ENCODE measurements at places on chromosomes 6 and 20. TPM values are rescaled to one million over a fixed set of nuclear protein-coding genes. Genes with fewer than 3 reads are reported as not detected.

GRCh38 chr20:52130406-52130805 is 61.2 kb downstream of the ZFP64 start:
- no peak for DNase-seq
- H3K4me1 ChIP-seq, result no peaks in the 10 kb centered on the region
- H3K4me3 ChIP-seq, result no peak overlapping the region
- H3K27me3 ChIP-seq, result no peaks in the 10 kb centered on the region
- H3K36me3 ChIP-seq, result no peaks in the 10 kb centered on the region
- no peak overlapping the region for H3K27ac ChIP-seq

HSPA1L gene
- total RNA-seq, result 1.0 TPM

- H3K27me3 ChIP-seq, result no peaks in the 10 kb centered on the region
- no peaks in the 10 kb centered on the region for H3K36me3 ChIP-seq
- H3K4me1 ChIP-seq, result no peaks in the 10 kb centered on the region
- no peak for DNase-seq
- H3K27ac ChIP-seq, result no peak overlapping the region
These were observed 293.7 kb upstream of the RIMS1 start for GRCh38 chr6:71592643-71593042.

- H3K27ac ChIP-seq, result no peak overlapping the region
- DNase-seq, result no peak
- no peaks in the 10 kb centered on the region for H3K4me1 ChIP-seq
- no peaks in the 10 kb centered on the region for H3K36me3 ChIP-seq
These were observed 34.4 kb downstream of the ADGRG6 start for GRCh38 chr6:142336183-142336582.

DNA sequence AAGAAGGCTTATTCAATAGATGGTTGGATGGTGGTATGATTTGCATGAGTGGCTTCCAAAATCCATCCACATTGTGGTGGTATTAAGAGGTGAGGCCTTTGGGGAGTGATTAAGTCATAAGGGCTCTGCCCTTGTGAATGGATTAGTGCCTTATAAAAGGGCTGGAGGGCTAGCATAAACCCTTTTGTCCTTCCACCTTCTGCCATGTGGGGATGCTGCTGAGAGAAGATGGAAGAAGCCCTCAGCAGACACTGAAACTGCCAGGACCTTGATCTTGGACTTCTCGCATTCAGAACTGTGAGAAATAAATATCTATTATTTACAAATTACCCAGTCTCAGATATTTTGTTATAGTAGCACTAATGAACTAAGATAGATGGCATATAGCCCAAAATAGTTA is 27.8 kb upstream of the SRPK1 start:
- peaks cover 6% of the 10 kb centered on the region for H3K27me3 ChIP-seq
- no peaks in the 10 kb centered on the region for H3K36me3 ChIP-seq
- peaks cover 2% of the 10 kb centered on the region for H3K4me1 ChIP-seq
- DNase-seq, result no peak
- no peak overlapping the region for H3K27ac ChIP-seq

- no peak for DNase-seq
- H3K4me1 ChIP-seq, result 0 out of 3 replicates have a peak, but pooled peaks cover 3% of the 10 kb centered on the region
- H3K27me3 ChIP-seq, result peaks cover 25% of the 10 kb centered on the region
These were observed 618 bp upstream of the SLC16A10 start for GRCh38 chr6:111086685-111087084.

GRCh38 chr20:8755340-8756118 is 313.4 kb upstream of the PLCB4 start:
- H3K27me3 ChIP-seq, result no peaks in the 10 kb centered on the region
- no peak overlapping the region for H3K4me3 ChIP-seq
- no peak overlapping the region for H3K27ac ChIP-seq

PTPRT gene
- total RNA-seq, result not detected

GRCh38 chr20:40416274-40416673 is 272.8 kb downstream of the MAFB start:
- no peak overlapping the region for H3K4me3 ChIP-seq
- H3K36me3 ChIP-seq, result no peaks in the 10 kb centered on the region
- no peaks in the 10 kb centered on the region for H3K4me1 ChIP-seq
- H3K27me3 ChIP-seq, result no peaks in the 10 kb centered on the region
- no peak for DNase-seq
- no peak overlapping the region for H3K27ac ChIP-seq

DNA sequence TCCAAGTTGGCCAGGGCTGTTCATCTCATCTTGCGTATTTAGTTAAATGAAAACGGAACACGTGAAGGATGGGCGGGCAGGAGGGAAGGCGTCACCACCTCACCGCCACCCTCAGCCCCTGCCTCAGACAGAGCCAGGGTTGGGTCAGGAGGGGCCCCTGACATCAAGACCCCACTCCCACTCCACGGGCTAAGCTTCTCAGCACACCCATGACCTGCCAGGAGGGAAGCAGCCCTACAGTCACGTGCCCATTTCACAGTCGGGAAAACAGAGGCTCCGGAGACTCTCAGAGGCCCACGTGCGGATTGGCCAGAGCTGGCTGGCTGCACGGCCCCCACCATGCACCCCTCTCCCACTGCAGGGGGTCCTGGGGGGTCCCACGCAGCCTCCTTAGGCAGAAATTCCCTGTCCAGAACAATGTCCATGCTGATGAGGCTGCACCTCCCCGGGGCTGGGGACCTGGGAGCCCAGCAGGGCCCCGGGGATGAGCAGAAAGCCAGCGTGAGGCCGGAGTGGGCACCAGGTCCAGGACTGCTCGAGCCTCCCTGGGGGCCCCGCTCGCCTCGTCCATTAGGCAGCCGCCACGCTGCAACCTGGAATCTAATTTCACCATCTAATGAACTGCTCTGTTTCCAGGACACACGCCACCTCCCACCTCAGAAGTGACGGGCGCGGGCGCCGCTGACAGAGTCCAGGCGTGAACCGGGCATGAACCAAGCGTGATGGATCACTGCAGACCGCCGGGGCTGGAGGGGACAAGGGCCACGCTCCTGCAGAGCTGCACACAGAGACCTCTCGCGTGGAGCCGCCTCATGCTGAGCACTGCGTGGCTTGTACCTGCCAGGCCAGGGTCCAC is 15.8 kb downstream of the KCNQ2 start:
- peaks cover 56% of the 10 kb centered on the region for H3K4me1 ChIP-seq
- DNase-seq, result no peak
- no peaks in the 10 kb centered on the region for H3K36me3 ChIP-seq

DNA sequence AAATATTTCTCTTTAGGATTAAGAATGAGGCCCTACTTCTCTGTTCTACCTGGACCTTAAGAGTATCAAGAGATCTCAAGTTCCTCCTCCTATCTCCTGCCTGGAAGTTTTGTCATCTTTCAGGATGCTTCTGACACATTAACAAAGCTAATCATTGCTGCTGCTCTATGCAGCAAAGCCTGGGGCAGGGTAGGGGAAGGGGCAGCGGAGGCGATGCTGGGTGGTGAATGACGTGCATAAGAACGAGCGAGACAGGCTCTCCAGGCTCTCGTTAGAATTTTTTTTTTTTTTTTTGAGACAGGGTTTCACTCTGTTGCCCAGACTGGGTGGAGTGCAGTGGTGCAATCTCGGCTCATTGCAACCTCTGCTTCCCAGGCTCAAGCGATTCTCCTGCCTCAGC is 31.2 kb downstream of the FERMT1 start:
- no peaks in the 10 kb centered on the region for H3K36me3 ChIP-seq
- no peak for DNase-seq
- no peaks in the 10 kb centered on the region for H3K27me3 ChIP-seq
- H3K4me3 ChIP-seq, result no peak overlapping the region
- H3K27ac ChIP-seq, result no peak overlapping the region

- no peaks in the 10 kb centered on the region for H3K4me1 ChIP-seq
- peaks cover 7% of the 10 kb centered on the region for H3K36me3 ChIP-seq
- DNase-seq, result no peak
- no peak overlapping the region for H3K4me3 ChIP-seq
- no peaks in the 10 kb centered on the region for H3K27me3 ChIP-seq
- no peak overlapping the region for H3K27ac ChIP-seq
These were observed 48.2 kb downstream of the ZNF292 start for GRCh38 chr6:87203448-87204023.

All from K562 (cell line).